GM12864 (cell line): ENCODE measurements at places on chromosomes 4 and X.

DNA sequence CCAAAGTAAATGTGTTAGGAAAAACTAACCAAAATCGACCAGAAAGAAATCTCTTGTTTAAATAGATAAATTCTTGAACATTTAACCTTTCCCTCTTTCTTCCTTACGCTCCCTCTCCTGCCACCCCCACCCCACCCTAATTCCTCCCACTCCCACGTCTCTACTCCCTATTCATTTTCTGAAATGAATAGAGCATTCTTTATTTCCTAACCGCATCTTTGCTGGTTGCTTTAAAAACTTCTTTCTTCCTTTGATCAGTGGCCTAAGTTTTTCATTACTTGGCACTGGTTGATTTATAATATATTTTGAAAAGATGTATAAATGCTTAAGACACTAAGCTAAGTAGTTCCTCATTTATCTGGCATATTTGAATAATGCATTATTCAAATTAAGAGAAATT lies 33.9 kb downstream of the BMPR1B start:
- DNase-seq, result no peak

GRCh38 chrX:35682476-35682875 lies 115.7 kb upstream of the MAGEB16 start:
- no peak for DNase-seq

DNA sequence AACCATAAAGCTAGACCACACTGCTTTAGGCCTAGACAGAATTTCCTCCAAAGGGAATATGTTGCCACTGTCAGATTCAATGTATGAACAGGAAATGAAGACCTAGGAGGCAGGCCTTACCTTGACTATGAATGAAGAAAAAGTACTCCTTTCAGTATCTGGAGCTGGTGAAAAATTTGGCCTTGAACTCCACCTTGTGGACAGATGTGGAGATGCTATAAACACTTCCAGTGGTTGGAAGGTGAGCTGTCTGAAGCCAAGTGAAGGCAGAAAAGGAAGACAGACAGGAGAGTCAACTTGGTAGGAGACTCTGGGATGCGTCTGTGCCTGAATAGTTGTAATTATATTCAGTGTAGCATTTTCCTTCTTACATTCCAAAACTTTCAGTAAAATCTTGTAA lies 17.2 kb downstream of the SPIN3 start:
- DNase-seq, result no peak

- no peak for DNase-seq
Measured at GRCh38 chrX:153688911-153689590, 1.3 kb downstream of the SLC6A8 start.

DNA sequence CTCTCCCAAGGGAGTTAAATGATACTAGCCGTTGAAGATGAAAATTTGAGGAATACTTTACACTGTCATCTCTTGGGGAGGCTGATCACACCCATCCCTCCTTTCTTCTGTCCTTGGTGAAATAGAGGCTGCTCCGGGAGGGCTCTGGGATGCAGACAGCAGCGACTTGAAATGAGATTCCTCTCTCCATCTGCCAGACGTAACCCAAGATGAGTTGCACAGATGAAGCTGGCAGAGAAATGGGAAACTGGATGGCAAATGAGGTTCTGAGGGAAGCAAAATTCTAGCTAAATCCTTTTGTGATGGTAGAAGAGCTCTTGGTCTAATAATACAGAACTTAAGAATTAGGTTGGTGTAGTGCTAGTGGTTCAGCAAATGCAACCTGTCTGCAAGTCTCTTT lies 201.4 kb downstream of the AASDH start:
- DNase-seq, result no peak

DNA sequence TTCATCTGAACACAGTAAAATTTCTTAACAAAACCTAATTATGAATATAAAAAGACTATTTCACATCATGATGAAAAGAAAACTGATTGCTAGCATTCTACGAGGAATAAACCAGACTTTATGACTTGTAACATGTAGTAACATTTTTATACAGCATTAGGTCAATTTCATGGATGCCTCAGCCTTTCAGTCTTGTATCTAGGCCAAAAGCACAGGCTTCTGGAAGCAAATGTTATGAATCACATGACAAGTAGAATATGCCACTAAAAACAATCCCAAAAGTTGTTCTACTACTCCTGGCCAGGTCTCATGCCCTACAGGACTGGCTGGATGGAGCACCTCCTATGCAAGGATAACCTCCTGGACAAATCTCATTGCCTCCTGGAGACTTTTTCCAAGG lies 101.2 kb downstream of the ARHGAP6 start:
- DNase-seq, result no peak

DNA sequence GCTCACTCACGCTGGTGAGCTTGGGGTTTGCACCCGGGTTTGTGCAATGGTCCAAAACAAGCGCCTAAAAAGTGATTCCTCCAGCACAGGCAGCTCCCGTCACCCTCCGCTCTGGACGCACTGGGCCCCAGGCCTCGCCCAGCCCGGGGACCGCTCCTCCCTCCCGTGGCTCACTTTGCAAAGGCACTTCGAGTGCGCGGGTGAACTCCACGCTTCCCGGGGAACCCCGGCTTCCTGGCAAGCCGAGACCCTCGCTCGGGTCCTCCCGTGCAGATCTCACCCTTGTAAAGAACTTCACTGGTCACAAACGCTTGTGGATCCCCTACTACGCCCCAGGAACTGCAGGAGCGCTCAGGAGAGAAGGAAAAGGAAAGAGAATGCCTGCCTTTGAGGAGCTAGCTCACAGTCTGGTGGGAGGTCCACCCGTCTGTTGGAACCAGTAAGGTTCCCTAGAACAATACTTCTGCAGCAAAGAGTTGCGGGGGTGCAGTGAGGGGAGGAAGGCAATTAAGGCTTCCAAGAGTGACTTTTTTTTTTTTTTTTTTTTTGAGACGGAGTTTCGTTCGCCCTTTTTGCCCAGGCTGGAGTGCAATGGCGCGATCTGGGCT lies at the start of gene CTPS2:
TSS of gene CTPS2 (minus strand) at position 122 of the 608 bp plus-strand sequence. CDS start 9,767 bp downstream, outside the sequence.
- DNase-seq, result no peak

DNA sequence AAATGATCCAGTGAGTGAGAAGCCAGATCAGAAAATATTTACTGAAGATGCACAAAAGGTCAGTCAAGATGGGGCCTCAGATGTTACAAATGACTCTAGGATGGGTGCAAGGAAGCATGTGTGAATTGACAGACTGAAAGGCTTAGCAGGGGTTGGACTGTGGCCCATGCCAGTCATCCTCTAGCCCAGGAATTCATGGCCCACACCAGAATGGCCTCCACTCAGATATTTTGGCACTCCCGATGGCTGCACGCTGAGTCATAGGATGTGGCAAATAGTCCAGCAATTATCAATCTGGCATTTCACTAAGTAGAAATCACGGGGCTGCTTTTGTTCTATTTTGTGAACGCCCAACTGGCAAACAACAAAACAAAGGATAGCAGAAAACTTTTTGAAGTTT lies 406.5 kb downstream of the IQCM start:
- no peak for DNase-seq

DNA sequence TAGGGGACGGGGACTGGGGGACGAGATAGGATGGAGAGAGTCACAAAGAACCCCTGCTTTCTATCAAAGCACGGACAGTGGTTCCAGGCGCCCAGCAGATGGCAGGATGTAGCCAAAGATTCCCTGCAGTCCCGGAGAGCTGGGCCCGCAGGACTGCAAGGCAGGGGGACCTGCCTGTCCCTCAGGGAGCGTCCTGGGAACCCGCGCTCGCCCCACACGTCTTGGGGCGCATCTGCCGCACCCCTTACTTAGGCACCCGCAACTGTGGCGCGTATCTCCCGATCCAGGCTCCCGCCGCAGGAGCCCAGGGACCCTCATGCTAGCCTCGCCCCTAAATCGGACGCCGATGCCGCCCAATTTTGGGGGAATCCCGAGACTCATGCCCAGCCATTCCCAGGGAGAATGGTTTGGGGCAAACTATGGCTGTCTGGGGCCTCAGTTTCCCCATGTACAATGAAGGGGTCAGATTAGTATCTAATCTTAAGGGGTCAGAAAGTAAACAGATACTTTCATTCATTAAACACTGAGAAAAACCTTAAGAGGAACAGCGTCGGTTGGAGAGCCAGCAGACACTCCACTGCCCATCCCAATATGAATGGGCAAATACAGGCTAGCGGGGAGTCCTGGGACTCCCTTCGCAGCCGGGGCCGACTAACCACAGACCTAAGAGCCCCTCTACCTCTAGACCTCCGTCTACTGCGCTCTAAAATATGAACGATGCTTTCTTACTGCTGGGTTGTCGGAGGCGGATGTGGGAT lies 581 bp upstream of the STK32B start:
- DNase-seq, result no peak

DNA sequence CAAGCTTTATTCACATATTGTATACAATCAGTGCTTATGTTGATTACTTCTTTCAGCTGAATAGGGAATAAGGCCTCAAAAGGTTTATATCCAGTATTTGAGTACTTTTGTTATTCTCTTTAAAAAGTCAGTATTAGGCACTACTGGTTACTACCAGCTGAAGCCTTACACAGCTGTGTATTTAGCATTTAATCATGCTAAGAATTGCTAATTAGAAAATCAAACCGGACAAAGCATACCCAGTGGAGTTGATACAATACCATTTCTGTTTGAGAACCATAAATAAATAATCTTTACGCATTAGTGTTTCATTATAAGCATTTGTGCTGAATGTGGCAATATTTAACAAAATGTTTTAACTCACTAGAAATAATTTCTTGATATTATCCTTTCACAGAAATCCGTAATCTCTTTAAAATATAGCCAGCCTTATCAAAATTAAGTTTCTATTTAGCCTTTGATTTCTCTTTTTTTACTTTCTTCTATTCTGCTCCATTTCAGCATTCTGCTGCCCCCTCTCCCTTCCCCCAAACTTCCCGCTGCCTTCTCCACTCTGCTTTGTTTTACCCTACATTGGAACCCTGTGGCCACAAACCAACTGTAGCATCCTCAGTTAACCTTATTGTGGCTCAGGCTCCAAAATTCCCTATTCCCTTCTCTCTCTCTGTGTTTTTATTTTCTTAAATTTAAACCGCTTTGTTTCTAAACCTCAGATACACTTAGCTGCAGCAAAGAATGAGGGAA lies 37.8 kb downstream of the UGT8 start:
- no peak for DNase-seq

DNA sequence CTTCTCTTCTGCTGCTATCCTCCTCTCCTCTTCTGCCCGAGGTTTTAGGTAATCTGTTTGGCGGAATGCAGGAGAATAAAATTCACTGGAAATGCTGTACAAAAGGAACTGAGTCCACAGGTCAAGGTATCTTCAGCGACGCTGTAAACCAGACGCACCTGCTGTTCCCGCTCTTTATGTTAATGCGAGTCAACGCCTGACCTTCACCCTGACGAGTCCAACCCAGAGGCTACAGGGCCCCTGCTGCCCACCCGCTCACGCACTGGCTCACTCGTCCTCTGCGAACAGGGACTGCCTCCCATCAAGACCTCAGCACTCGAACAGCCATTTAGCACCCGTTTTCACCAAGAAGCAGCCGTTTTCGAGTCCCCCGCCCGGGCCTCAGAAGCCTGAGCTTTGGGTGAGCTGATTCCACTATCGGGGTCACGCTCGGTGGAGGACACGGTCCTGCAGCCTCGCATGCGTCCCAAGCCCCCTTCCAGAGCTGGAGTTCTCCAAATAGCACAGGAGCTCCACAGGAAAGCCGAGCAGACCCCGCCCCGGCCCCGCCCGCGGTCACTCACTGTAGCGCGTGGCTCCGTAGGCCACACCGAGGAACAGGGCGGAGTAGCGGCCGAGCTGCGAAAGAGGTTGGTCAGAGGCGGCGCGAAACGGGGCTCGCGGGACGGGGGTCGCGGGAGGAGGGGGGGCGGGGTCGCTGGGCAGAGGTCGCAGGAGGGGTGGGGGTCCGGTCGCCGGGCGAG lies 556 bp downstream of the ATP5ME start:
- no peak for DNase-seq

DNA sequence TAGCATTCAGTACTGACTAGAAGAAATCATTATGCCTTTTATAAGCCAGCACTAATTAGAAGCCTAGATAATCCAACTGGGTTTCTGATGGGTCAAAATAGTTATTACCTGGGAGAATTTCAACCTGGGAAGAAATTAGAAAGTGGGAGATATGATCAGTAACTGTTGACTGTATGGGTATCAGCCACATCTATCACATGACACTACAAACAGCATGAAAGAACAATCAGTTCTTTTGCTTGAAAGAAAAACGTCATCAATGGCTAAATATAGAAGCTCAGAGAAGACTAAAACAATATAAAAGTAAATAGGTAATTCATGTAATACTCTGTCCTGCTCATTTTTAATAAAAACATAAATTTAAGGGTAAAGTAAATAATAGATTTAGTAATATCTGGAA lies 145.1 kb downstream of the CAMK2D start:
- DNase-seq, result no peak

DNA sequence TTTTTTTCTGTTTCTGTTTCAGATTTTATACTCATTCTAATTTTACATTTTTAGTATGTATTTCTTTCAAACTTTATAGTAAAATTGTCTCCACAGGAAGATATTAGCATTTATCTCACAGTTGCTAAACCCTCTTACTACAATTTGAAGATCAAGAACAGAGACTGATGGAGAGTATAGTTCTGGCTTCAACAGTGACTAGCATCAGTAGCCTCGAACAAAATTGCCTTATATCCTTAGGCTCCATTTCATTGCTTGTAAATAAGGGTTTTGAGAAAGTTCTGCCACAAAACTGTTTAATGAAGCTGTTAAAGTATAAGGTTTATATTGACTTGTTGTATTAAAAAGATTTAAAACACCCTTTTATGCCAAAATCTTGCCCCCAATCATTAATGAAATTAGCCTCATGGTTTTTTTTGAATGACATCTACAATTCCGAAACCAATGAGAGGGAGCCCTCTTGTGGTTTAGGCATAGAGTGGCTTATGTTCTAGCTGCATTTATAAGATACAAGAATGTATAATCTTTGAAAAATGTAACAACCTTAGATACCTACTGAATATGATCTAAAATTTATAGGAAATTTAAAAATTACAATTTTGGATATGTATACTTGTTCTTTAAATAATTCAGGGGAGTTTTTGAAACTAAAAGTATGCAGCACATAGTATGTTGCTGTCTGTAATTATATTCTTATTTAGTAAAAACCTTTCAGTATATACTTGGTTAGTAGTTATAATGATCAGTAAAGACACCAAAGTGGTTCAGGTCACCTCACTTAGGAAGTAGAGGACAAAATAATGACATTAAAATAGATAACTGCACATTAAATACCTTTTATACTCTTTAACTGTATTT lies 109.8 kb upstream of the HPGD start:
- DNase-seq, result no peak

DNA sequence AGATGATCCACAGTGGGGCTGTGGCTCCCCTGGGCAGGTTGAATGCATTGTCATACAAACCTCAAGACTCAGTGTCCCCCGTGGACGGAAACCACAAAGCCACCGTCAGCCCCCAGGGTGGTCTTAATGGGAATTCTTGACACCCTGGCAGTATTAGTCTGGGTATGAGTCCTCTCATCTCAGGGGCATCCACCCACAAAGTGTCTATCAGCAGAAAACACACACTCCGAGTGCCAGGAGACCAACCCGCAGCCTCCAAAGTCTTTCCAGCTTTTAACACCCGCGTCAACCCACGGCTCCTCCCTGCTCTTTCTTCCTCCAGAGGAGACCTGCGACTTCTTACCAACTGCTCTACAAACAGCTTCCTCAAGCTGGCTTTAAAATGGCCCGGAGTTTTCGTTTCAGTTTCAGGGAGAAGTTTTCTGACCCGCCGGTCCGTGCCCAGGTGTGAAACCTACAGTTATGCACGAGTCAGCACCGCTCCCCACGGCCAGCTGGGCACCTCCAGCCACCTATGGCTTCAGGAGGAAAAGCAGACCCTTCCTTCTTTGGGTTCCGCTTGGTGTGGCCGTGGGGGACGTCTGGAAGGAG lies 14.4 kb upstream of the ASMTL start:
- DNase-seq, result no peak

GRCh38 chr4:155759372-155760252 lies 791 bp downstream of the GUCY1B1 start:
- DNase-seq, result no peak

- no peak for DNase-seq
Measured at GRCh38 chr4:134390319-134390718, 188.7 kb upstream of the PABPC4L start.
